ENCODE measurements at places on chromosomes 6 and 20. TPM values are rescaled to one million over a fixed set of nuclear protein-coding genes. Genes with fewer than 3 reads are reported as not detected.

Gene GMPR
- total RNA-seq, result 164 TPM

Gene DEFB132
- total RNA-seq, result not detected

DNA sequence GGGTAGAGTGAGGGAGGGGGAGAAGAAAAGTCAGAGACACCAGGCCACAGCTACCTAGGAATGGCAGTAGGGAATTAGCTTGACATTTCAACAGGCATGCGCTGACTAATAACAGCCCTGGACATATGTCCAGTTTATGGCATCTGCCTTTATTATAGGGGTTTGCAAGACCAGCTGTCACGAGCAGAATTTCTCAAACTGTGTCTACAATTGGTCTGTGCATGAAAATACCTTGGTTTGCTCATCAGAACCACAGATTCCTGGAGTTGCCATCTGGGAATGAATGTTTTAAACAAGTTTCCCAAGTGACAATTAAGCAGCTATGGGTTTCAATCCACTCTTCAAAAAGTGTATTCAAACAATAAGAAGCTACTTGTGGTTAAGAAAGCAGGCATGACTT lies 110.3 kb upstream of the ENPP5 start:
- DNase-seq, result no peak
- no peaks in the 10 kb centered on the region for H3K36me3 ChIP-seq
- no peaks in the 10 kb centered on the region for H3K27me3 ChIP-seq

Gene CEBPB
- total RNA-seq, result 25.9 TPM

GRCh38 chr20:14489544-14489943 lies 152.1 kb upstream of the FLRT3 start:
- no peak for DNase-seq
- H3K36me3 ChIP-seq, result no peaks in the 10 kb centered on the region
- H3K4me3 ChIP-seq, result no peak overlapping the region
- no peak overlapping the region for H3K27ac ChIP-seq
- no peaks in the 10 kb centered on the region for H3K27me3 ChIP-seq

DNA sequence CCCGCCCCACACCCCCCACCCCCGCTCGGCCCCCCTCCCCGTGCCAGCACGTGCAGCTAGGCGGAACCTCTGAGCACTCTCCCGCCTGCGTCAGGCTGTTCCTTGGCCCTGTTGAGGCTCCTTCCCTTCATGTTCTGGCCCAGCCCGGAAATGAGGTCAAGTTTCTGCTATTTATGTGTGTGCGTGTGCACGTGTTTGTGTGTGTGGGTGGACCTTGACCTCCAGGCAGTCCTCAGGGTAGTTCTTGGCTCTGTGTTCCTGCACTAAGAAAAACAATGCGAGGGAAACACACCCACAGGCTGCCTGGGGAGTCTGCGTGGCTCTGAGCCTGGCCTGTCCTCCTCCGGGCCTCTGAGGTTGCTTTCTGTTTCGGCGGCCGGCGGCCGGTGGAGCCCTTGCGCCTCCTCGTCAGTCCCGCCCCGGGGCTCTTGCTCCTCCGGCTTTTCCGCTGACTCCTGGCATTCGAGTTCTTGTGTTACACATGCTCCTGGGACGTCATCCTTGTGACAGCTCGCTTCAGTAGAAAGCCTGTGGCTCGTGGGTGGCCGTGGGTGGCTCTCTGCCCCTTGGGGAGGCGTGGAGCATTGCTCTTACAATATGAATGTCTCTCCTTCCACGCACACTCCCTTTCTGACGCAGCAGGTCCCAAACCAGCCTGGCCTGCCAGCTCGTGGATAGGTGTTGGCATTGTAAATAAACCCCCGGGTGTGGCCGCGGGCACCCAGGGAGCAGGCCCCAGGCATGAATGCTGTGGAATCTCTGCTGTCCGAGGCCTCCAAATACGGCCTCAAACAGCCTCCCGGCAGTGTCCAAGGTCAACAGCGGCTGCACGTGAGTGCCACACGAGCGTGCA lies 10.0 kb downstream of the SLCO4A1 start:
- H3K4me1 ChIP-seq, result peaks cover 38% of the 10 kb centered on the region
- no peak overlapping the region for H3K4me3 ChIP-seq
- peak; percentile 97 for DNase-seq
- peak overlapping the region; percentile 91 for H3K27ac ChIP-seq
- no peaks in the 10 kb centered on the region for H3K36me3 ChIP-seq
- no peaks in the 10 kb centered on the region for H3K27me3 ChIP-seq

Data from testis (tissue), 5 donors.